ENCODE measurements at places on chromosomes 2 and 18.

GRCh38 chr2:52976143-52976949, 791.3 kb upstream of the CHAC2 start:
- no peak for DNase-seq

DNA sequence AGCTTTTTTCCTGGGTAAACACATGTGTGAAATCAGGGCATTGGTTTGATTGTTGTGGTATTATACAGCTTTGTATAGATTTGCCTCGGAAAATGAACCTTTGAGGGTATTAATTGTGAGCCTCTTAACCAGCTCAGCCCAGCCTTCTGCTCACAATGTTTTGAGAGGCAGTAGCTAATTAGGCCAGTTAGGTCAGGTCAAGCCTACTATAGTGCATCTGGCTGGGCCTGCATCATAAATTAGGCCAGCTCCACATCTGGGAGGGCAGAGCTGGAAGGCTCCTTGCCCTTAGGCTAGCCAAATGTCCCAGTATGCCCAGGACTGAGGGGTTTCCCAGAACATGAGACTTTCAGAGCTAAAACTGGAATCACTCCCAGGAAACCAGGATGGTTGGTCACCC, 43.0 kb downstream of the LRATD1 start:
- no peak for DNase-seq

GRCh38 chr18:9209279-9209678, 72.7 kb downstream of the ANKRD12 start:
- DNase-seq: no peak

- DNase-seq: no peak
Measured at GRCh38 chr2:119224391-119225104, 914 bp downstream of the STEAP3 start.

DNA sequence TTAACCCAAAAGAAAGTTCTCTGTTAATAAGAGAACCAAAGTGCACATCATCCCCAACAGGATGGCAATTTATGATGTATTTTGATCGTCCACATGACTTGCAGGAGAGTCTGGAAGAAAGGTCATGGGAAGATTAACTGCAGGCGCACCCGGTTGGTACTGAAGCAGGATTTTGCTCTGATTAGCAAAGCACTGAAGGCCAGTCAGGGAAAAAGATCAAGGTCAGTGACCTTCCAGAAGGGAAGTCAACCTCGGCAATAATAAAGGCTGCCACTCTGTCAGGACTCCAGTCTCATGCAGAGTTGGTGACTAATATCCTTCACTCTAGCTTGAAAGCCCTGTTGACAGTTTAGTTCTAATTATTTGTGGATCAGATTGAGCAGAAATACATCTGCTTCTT, 432.7 kb upstream of the RAB12 start:
- DNase-seq: no peak

- DNase-seq: no peak
Measured at GRCh38 chr2:168758970-168759820, 43.2 kb upstream of the NOSTRIN start.

DNA sequence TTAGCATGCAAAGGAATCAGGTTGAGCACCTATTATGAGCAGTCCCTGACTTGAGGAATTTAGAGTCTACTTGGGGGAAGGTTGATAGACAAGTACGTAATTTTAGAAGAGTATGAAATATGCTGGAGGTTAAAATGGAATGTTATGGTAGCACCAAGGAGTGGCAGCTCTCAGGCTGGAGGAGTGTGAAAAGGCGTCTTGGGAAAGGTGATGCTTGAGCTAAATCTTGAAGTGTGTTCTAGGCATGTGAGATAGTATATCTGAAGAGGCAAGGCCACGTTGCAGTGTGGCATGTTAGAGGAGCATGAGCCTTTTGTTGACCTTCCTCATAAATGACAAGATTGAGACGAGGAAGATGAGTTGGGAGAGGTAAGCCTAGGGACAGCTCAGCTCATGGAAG, 39.3 kb downstream of the ADAM23 start:
- DNase-seq: no peak

DNA sequence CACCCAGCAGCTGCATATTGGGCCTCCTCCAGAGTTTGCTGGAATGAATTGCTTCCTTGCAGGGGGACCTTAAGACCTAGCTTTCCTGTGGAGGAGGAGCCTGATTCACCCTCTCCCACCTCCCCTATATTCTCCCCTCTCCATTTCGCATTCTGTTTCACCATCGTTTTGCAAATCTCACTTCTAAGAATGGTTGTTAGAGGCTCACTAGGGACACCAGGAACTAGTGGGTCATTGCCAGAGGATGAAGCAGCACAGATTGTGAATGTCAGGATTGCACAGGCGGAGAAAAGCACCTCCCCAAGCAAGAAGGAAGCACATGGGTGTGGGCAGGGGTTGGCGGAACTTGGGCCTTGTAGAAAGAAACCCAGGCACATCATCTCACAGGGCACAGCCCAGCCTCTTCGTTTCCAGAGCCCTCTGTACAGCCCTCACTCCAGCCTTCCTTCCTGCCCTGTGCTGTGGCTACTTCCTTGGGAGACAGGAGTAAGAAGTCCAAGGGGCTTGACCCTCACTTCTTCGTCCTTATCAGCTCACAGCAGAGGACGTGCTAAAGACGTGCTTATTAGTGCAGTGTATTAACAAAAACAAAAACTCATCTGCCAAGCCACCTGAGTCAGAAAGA, 63.4 kb downstream of the TACR1 start:
- DNase-seq: no peak

- DNase-seq: no peak
Measured at GRCh38 chr2:4674007-4674406, 970.6 kb downstream of the DCDC2C start.

GRCh38 chr2:209383212-209383611, 40.6 kb upstream of the MAP2 start:
- no peak for DNase-seq

GRCh38 chr2:149562324-149562723, 25.3 kb downstream of the MMADHC start:
- no peak for DNase-seq

DNA sequence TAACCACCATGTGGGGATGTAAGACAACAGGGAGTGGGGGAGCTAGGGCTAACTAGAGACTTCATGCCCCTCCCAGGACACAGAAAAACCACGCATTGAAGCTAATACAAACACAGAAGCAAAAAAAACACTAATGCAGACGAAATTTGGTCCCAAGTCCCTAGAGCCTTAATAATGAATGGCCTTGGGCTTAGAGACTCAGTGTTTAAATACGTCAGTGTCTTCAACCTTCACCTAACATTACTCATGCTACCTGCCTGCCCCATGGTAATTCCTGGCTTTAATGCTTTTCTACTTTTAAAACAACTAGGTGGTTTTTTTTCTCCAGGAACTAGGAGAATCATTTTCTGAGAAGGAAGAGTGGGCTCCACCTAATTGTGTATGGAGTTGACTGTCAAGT, 64.1 kb upstream of the ITSN2 start:
- DNase-seq: no peak

GRCh38 chr18:43534511-43534910, 257.2 kb upstream of the SYT4 start:
- no peak for DNase-seq

- DNase-seq: no peak
Measured at GRCh38 chr2:148021886-148022285, 995 bp downstream of the MBD5 start.
